Thoracic aorta (tissue), 2 donors: ENCODE measurements at places on chromosomes 7 and 10.

GRCh38 chr10:1961989-1962388 is 224.7 kb upstream of the ADARB2 start:
- H3K4me3 ChIP-seq, result no peak overlapping the region
- H3K27ac ChIP-seq, result no peak overlapping the region
- no peaks in the 10 kb centered on the region for H3K27me3 ChIP-seq
- H3K36me3 ChIP-seq, result no peaks in the 10 kb centered on the region

DNA sequence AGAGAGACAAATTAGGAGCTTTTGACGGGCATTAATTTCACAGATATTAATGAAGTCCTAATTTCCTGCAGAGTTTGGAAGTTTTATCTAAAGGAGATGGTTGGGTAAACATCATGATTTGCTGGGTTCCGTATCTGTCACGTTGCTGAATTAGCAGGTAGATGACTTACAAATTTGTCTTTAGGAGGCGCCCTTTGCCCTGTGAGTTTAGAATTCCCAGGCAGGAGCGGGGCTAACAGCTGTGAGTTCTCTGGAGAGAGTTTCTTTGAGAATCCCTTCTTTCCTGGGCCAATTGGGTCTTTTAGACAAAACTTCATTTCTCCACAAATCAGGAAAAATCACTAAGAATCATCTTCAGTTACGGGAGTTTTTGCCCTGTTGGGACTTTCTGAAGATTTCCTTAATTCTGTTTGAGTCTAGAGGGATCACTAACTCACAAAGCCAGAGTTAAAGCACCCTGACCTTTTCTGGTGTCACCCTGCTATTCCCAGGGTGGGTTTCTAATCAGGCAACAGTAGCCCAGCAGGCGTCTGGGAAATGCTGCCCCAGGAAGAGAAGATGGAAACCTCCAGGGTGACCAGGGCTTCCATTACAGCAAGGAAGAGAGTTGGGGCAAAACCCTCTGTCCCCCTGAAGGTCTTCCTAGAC is 63.7 kb downstream of the PRKCQ start:
- no peak overlapping the region for H3K4me3 ChIP-seq
- H3K27me3 ChIP-seq, result no peaks in the 10 kb centered on the region
- H3K27ac ChIP-seq, result no peak overlapping the region
- no peak for DNase-seq
- H3K4me1 ChIP-seq, result no peaks in the 10 kb centered on the region

DNA sequence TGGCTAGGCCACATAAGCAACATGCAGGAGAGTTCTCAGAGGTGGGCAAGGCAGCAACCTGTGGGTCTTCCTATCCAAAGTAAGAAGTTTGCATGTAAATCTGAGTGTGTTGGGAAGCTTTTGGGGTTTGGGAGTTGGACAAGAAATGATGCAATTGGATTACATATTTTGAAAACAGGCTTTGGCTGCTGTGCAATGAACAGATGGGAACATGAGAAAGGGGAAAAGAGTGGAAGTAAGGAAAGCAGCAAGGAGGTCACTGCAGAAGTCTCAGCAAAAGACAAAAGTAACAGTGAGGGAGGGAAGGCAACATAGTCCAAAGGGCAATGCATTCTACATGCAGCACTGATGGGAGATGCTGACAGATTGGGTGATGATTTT is 61.1 kb upstream of the C10orf90 start:
- no peak overlapping the region for H3K4me3 ChIP-seq
- no peak for DNase-seq
- H3K36me3 ChIP-seq, result no peaks in the 10 kb centered on the region
- H3K27ac ChIP-seq, result no peak overlapping the region

GRCh38 chr10:30528429-30528786 is 94.4 kb downstream of the MAP3K8 start:
- H3K27me3 ChIP-seq, result no peaks in the 10 kb centered on the region
- H3K4me3 ChIP-seq, result no peak overlapping the region
- DNase-seq, result no peak
- H3K36me3 ChIP-seq, result no peaks in the 10 kb centered on the region
- no peak overlapping the region for H3K27ac ChIP-seq

DNA sequence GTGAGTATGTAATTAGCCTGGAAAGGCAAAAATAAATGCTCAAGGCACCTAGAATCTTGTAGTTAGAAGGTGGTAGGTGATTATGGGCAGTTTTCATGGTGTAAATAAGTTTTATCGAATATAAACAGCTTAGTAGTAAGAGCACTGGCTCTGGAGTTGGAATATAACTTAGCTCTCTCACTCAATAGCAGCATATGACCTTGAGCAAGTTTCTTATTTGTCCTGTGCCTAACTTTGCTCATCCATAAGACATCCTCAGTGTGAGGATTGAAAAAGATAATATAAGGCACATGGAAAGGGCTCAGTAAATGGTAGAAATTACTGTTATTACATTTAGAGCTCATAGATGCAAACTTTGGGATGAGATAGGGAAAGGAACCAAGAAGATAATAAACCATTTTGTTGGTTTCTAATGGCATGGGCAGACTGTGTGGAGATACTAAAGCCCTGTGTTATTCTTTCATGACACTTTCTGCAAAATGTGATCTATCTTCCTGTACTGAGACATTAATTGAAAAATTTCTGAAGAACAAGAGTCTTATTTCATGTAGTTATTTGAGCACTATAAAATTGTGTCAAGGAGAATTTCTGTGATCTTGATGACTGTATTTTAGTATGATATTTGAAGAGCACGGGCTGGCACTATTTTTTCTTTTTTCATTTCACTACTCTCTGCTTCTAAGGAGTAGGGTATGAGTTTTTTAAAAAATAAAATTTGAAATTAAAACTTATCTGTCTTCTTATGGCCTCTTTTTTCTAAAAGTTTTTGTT is 3.1 kb downstream of the SLK start:
- H3K4me1 ChIP-seq, result peaks cover 18% of the 10 kb centered on the region
- H3K27me3 ChIP-seq, result no peaks in the 10 kb centered on the region
